Daoy (cell line): ENCODE measurements at places on chromosomes 12 and 14. TPM values are rescaled to one million over a fixed set of nuclear protein-coding genes. Genes with fewer than 3 reads are reported as not detected.

Gene SRRM4
- 0.03 TPM in 1 of 2 replicates, not detected in the other for total RNA-seq

Gene PTPRO
- total RNA-seq, result 1.5 and 3.0 TPM in 2 replicates

Gene KCNK13
- total RNA-seq, result 0.23 and 0.60 TPM in 2 replicates

Gene EPYC
- not detected in 2 replicates for total RNA-seq

Gene HOXC12
- 4.3 and 6.0 TPM in 2 replicates for total RNA-seq

Gene KRT83
- total RNA-seq, result not detected in 2 replicates

Gene CIROP
- total RNA-seq, result not detected in 2 replicates

Gene NTF3
- 12.7 and 25.3 TPM in 2 replicates for total RNA-seq

Gene BCL2L14
- total RNA-seq, result not detected in 2 replicates

Gene PLBD1
- total RNA-seq, result 1.9 and 3.5 TPM in 2 replicates

Gene OR6S1
- not detected in 2 replicates for total RNA-seq

Gene STAC3
- 0.69 TPM in 1 of 2 replicates, not detected in the other for total RNA-seq

Gene PLEKHH1
- 2.1 and 3.3 TPM in 2 replicates for total RNA-seq

Gene GPR132
- total RNA-seq, result 3.3 and 5.1 TPM in 2 replicates

GRCh38 chr12:124696693-124697476, 129.5 kb upstream of the NCOR2 start:
- peak; percentile 62 for DNase-seq

DNA sequence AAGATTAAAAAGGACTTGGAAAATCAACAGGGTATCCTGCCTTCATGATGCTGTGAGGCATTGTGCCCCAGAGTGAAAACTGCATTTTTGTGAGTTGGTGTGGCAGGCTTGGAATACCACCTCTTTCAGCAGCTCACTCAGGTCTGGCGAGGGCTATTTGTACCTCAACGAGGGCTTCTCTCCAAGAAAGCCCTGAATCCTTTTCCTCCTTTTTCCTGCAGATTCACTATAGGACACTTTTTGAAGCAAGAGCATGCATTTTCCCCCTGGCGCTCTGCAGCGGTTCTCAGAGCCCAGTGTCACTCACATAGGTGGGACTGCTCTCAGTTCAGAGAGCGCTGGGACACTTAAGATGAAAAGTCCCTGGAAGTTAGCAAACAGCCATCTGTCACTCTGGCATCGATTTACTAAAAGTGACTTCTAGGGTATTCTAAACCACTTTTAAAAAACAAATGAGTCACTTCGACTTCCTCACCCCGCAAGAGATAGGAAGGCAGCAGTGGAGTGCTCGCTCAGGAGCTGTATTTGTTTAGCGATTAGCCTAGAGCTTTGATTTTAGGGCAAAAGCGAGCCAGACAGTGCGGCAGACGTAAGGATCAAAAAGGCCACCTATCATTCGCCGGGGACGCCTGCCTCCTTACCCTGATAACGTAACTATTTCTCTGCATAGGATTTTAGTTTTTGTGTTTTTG, 782 bp upstream of the LGR5 start:
- peak; percentile 41 for DNase-seq

DNA sequence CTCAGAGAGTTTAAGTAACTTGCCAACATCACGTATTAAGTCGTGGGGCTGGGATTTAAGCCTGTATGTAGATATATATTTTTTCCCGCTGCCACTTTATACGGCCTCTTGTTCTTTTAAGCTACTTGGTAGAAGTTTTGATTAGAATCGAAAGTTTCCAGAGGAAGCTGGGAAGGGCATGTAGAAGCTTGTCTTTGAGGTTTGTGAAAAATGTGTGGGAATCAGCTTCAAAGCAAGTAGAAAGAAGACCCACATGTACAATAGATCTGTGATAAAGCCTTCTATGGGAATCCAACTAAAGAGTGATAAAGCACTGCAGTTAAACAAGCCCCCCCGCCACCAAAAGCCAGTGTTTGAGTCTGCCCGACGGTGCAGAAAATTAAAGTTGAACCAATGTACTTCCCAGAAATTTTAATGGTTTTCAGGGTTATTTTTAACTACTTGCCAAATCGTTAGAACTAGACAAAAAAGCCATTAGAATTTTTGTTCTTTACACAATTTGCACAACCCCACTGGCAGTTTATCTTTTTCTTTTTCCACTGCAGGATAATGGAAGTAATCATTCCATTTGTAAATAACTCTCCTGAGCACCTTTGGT, 25.5 kb downstream of the SERPINA11 start:
- DNase-seq, result no peak

DNA sequence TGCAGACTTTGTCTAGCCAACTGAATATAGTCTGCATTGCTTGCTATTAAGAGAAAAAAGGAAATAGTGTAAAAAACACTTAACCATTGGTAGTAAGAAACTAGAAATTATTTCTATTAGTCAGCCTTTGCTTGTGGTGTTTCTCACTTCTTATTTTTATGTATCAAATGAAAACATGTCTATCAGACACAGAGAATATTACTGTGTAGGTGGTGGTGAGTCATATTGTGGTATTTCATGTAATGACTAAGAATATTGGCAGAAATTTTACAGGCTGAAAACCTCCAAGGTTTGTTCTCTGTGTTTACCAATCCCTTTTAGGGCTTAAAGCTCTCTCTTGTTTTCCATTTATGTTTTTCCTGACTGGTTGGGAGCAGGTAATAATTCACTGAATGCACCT, 87.2 kb downstream of the DAAM1 start:
- peak; percentile 74 for DNase-seq

DNA sequence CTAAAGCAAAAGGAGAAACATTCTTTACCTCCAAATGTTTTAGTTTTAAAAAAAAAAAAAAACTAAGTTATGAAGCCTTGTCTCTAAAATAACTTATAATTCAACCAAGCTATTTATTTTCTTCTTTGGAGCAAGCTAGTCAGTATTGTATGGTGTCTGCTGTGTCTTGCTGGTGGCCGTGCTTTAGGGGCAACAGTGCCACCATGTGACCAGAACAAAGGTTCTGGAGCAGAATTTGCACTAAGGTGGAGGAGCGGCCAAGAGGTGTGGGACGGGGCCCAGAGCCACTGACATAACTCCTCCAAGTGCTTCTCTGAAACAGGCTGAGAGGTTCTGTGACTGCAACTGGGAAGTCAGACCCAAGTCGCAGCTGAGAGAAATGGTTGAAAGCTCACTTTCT, 4.5 kb downstream of the FICD start:
- peak; percentile 18 for DNase-seq

DNA sequence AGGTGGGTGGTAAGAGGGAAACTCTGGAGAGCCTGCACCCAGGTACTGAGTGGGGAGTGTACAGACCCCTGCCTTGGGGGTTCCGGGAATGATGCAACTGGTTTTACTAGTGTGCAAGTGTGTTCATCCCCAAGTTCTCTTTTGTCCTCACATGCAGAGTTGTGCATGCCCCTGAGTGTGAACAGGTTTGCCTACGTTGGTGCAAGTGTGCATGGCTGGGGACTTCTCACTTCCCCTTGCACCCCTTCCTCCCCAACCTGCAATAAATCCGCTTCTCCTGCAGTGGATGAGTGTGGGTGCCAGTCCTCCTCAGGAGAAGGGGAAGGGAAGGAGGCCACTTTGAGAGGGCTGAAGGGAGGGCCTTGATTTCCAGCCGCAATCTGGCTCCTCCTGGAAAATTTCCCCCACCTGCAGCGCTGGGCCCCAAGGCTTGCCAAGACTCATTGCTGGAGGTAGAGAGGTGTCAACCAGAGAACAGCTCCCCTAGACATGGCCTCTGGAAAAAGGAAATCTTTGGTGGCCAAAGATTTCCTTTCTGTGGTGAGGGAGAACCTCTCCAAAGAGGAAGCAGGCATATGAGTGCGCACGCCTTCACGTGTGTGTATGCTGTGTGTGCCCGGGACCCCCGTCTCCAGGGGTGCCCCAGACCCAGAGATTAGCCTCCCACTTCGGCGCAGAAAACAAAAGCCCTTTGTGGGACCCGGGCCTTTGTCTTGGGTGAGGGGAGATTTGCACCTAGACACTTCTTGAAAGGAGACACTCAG, 5.5 kb downstream of the AQP2 start:
- DNase-seq, result no peak

- DNase-seq, result no peak
Measured at GRCh38 chr12:48156652-48157017, 680 bp downstream of the ASB8 start.

- DNase-seq, result peak; percentile 53
Measured at GRCh38 chr12:104748790-104749189, 209.3 kb downstream of the SLC41A2 start.

DNA sequence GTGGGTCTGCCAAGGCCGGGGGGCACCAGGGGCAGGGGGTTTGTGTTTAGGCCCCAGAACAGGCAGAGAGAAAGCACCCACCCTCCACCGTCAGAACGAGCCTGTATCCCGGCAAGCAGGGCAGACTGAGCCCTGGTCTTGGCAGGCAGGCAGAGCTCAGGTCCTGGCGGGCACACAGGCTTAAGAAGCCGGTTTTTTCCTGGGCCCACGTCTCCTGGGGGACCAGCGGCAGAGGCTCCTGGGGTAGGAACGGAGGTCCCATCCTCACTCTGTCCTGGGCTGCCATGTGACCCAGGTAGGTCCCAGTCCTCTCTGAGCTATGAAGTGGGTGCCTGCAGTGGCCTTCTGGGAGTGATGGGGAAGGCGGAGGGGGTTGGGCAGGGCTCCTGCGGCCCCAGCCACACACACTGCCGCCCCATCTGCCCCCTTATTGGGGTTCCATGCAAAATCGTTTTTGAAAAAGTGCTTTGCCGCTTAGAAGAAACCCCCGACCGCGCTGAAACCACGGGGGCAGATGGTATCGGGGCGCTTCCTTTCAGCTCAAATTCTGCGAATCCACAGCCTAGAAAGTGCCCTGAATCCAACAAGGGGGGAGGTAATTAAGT, 24.2 kb downstream of the SH2B3 start:
- DNase-seq, result no peak

DNA sequence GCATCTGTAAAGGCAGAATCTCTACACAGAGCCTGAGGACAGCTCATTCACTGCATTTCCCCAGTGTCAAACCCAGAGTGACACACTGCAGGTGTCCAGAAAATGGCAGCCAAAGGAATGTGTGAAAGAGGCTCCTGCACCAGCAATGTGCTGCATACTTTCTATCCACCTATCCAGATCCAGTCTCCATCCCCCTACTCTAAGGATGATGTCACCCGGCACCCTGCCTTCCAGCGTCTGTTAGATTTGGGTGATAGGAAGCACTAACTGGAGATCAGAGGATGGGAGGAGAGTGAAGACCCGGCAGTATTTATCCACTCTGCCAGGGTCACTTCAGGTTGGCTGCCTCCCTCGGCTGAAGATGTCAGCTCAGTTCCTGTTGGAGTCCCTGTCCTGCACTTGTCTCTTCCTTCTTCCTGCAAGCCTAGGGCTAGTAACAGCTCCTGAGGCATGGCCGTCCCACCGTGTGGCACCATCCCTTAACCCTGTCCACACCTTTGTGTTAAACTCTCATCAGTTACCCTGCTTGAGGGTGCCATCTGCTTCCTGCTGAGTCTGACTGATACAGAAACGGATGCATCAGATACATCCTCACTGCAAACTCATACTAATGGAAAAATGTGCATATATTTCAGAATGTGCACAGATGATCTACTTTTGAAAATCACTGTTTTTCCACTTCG, 13.0 kb upstream of the GPR68 start:
- DNase-seq, result no peak

- DNase-seq, result peak; percentile 51
Measured at GRCh38 chr14:104580961-104581360, 1.4 kb downstream of the C14orf180 start.

GRCh38 chr14:71985538-71986189, 53.4 kb downstream of the RGS6 start:
- DNase-seq, result no peak

GRCh38 chr12:55688716-55689655, 18.7 kb downstream of the ITGA7 start:
- no peak for DNase-seq

DNA sequence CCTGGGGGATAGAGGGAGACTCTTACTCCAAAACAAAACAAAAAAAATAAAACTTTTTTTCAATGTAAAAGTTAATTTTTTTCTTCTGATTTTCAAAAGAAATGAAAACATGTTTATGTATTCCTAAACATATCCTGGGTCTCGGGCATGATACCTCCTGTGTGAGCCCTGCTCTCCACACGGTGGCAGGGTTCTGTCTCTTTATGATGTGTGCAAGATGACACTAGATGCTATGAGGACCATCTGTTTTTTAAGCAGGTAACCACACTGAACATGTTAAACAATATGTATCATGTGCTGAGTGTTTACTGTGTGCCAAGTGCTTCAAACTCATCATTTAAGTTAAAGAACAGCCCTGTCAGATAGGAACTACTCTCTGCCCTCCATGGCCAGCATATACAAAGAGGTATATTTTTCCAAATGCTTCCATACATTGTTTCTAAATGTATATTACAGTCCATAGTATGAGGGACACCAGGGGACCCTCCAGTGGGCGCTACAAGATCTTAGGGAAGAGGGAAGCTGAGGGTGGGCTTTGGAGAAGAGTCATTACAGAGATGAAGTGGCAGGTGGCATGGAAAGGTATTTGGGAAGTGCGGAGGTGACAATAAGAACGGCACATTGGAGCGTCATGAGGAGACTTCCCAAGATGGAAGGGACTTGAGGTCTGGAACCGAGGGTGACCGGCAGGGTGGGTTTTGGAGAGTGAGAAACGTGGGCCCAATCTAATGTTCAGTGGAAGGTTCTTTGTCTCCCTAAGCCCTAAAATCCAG, 28.5 kb downstream of the FOS start:
- peak; percentile 35 for DNase-seq

GRCh38 chr14:22505697-22506377, 83.2 kb downstream of the DAD1 start:
- peak; percentile 49 for DNase-seq

DNA sequence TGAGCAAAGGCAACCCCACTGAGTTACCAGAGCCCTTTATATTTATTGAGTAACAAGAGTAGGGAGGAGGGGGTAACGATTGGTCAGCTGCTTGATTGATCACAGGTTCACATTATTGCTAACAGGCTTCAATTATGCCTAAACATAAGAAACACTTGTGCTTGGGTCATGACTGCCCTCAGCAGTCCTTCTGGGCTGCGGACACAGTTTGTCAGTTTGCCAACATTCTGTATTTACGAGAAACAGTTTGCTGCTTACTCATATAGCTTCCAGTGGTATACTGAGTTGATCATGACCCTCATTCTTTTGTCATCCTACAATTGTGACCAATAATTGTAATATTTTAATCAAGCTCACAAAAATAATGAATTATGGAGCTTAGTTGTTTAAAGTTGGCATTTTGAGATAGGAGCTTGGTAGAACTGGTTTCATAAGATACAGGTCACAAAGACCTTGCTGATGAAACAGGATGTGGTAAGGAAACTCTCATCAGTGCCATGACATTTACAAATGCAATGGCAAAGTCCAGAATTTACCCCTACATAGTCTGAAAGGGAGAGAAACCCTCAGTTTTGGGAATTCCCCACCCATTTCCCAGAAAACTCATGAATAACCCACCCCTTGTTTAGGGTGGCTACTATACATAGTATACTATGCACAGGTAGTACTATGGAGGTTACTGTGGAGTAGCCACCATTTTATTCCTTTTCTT, 1421.0 kb upstream of the FLRT2 start:
- no peak for DNase-seq

DNA sequence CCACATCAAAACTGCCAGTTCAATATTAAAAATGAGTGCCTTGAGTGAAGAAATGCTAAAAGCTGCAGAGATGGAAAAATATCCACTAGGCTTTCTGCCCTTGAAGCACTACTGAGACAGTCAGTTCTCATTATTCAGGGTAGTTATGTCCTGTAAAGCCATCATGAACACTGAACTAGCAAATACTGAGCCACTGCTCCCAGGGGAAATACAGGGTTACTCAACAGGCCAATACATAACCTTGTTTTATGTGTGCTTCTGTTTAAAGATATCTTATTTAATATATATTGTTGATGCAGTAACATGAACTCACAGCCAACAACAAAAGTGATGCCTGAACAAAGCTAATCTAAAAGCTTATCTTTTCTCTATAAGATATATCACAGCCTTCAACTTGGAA, 3.3 kb downstream of the RAD52 start:
- DNase-seq, result no peak

GRCh38 chr14:30875788-30876053, 1.4 kb downstream of the COCH start:
- DNase-seq, result no peak
